Activated naive CD4-positive, alpha-beta T cell (primary cell): ENCODE measurements at places on chromosomes 3 and 15.

DNA sequence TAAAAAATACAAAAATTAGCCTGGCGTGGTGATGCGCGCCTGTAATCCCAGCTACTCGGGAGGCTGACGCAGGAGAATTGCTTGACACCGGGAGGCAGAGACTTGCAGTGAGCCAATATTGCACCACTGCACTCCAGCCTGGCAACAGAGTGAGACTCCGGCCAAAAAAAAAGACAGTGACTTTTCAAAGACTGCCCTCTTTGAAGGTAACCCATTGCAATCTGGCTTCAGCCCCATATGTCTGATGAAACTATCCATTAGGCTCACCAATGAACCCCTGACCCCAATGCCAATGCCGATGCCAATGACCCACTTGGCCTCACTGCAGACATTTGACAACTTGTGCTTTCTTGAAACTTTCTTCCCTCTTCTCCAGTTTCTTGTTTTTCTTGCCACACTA lies 54.3 kb downstream of the NCEH1 start:
- no peak for DNase-seq

DNA sequence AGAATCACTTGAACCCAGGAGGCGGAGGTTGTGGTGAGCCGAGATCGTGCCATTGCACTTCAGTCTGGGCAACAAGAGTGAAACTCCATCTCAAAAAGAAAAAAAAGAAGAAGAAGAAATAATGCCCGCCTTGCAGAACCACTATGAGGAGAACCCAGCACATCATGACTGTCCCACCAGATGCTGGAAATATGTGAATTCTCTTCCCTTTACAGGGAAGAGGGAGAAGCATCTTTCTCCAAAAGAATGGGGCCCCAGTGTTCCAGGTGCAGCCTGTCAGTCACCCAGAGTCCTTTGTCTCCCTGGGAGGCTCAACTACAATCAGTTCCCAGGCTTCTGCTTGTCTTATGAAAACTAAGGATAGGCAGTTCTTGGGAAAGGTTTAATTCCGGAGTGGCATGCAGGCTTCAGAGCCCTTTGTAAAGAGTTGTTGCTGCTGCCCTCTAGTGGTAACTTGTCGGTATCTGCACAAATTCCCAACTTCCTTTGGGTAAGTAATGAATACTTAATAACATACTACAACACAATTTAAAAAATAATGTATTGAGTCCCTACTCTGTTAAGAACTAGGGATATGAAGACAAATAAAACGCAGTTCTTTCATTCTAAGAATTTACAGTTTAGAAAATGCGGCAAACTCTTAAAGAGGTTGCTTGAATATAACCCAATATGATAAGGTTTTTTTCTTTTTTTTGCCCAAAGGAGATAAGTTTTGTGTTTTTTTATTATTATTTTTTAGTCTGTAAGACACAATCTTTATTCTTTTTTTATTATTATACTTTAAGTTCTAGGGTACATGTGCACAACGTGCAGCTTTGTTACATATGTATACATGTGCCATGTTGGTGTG lies 18.6 kb upstream of the TICRR start:
- no peak for DNase-seq

DNA sequence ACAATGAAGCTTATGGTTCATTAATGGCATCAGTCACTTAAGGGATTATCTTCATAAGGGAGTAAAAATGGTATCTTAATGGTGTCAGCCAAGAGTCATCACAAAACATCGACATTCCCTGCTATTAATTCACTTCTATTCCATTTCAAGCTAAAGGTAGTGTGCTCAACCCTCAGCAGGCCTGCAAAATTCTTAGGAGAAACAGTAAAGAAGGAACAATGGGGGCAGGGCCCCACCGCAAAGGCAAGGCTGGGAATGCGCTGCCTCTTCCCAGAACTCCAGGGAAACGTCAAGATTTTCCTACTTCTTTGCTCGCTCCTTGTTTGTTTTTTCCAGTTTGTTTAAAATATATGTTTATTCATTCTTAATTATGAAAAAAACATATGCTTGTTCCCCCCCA lies 187.3 kb upstream of the TSC22D2 start:
- DNase-seq = no peak

DNA sequence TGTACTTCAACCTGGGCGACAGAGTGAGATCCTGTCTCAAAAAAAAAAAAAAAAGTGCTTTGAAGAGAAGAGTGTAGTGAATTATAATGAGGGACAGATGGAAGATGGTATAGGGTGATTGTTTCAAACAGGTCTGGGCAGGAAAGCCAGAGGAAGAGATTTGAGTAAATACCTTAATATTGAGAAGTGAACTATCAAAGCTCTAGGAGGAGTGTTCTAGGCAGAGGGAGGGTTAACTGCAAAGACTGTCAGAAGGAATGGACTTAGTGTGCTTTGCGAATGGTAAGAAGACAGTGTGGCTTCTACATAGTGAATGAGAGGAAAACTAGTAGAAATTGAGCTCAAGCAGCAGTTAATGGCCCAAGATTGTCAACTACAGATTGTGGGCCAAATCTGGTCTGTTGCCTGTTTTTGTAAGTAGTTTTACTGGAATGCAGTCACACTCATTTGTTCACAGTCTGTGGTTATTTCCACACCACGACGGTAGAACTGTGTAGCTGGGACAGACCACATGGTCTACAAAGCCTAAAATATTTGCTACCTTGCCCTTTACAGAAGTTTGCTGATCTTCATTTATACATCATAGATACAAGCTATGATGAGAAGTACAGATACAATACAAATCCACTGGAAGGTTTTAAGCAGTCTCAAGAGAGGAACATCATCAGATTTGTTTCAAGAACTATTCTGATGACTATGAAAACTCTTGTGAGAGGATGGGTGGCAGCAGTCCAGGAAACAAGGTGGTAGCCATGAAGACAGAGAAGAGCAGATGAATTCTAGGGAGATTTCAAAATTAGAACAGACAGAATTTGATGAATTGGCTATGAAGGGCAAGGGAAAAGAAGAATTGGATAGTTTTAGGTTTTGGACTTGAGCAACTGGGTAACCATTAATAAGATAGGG lies 16.5 kb upstream of the USP50 start:
- DNase-seq = no peak

DNA sequence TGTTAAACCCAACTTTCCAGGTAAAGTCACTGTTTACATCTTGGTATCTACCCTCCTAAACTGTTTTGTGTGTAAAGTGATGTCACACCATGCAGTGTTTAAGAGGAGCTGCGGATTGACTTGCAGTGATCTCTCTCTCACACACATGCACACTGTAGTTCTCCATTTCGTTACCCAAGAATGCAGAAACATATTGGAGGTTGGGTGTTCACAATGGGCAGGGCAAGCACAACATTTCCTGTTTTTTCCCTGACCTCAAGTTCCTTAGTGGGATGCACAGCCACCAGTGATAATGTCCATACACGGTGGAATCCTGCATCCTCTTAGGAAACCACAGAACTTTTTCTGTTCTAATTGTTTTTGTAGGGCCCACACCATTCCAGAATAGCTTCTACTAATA lies 85.3 kb upstream of the CFAP20DC start:
- no peak for DNase-seq

DNA sequence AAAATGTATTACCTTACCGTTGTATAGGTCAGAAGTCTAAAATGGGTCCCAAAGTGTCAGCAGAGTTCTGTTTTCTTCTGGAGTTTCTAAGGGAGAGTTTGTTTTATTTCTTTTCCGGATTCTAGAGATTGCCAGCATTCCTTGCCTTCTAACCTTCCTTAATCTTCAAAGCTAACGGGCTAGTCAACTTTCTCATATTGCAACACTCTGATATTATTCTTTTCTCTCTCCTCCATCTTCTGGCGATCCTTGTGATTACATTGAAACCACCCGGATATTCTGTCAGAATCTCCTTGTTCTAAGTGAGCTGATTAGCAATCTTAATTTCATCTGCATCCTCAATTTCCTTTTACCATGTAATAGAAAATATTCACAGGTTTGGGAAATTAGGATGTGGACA lies 36.2 kb upstream of the AADACL2 start:
- DNase-seq = no peak

GRCh38 chr15:98795980-98796379 lies 147.6 kb downstream of the IGF1R start:
- no peak for DNase-seq

GRCh38 chr3:146052056-146052790 lies 108.8 kb downstream of the PLOD2 start:
- no peak for DNase-seq

GRCh38 chr15:74185710-74186348 lies 12.3 kb downstream of the ISLR start:
- no peak for DNase-seq

GRCh38 chr3:20575146-20575545 lies 389.1 kb upstream of the SGO1 start:
- DNase-seq = no peak

GRCh38 chr15:36156879-36157427 lies 422.5 kb upstream of the CDIN1 start:
- DNase-seq = no peak

GRCh38 chr3:2706144-2706835 lies 403.9 kb downstream of the IL5RA start:
- DNase-seq = no peak

DNA sequence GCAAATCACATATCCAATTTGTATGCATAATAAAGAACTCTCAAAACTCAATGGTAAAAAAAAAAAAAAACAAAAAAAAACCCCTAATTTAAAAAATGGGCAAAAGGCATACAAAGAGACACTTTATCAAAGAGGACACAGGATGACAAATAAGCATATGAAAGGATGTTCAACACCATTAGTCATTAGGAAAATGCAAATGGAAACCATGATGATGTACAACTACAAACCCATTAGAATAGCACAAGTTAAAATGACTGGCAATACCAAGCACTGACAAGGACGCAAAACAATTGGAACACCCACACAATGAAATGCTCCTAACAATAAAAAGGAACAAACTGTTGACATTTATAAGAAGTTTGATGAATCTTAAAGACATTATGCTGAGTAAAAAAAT lies 63.4 kb upstream of the ADAMTS17 start:
- DNase-seq = no peak

- DNase-seq = no peak
These were observed 40.6 kb downstream of the TPRA1 start for GRCh38 chr3:127549826-127550467.

GRCh38 chr3:169305460-169305859 lies 358.1 kb downstream of the MECOM start:
- DNase-seq = no peak

GRCh38 chr3:153820035-153820434 lies 301.2 kb upstream of the ARHGEF26 start:
- no peak for DNase-seq

GRCh38 chr15:88382482-88382983 lies 84.7 kb downstream of the MRPL46 start:
- no peak for DNase-seq

DNA sequence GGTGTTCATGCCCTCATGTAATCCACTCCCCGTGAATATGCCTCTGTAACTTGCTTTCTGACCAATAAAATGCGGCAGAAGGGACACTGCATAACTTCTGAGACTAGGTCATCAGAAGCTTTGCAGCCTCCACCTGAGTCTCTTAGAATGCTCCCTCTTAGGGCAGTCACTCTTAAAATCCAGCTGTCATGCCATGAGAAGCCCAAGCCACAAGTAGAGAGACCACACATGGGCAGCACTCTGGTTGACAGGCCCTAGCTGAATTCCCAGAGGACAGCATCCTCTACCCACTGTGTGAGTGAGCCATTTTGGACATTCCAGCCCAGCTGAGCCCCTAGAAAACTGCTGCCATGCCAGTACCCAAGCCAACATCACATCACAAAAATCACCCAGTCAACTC lies 41.4 kb downstream of the SCAPER start:
- no peak for DNase-seq

- no peak for DNase-seq
These were observed 11.1 kb upstream of the MBNL1 start for GRCh38 chr3:152257563-152258035.

- DNase-seq = no peak
These were observed 140.4 kb upstream of the ABI3BP start for GRCh38 chr3:101133652-101134051.

DNA sequence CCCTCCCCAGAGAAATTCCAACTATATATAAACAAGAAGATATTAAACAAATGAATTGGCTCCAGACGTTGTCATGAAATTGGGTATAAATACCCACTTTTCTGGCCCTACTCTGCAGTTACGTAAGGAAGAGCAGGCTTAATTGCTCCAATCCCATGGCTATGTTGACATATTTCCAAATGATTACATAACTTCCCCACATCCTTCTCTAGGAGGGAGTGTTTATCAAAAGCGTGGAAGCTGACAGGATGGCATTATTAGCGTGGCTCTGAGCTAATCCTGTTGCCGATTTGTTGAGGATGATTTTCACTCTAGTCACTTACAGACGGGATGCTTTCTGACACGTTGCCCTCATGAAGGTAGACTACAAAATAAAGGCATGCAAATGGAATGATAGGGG lies 347.5 kb upstream of the TMCO5A start:
- DNase-seq = no peak

GRCh38 chr15:74631935-74632560 lies 16.4 kb downstream of the CLK3 start:
- DNase-seq = peak; percentile 49

DNA sequence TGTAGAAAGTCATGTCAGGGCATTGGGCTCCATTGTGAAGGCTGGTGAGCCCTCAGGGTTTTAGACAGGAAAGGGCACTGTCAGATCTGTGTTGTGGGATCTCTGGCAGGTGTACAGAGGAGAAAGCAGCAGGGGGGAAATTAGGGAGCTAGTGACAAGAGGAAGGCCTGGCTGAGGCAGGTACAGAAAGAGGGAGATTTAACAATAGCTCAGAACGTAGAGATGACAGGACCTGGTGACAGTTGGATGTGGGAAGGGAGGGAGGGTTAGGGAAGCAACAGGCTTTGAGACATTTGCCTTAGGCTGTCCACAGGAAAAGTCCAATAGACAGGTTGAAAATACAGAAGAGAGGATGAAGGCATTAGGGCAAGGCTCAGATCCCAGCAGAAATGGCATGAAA lies 288.1 kb downstream of the EPHB1 start:
- no peak for DNase-seq

- no peak for DNase-seq
These were observed 112.2 kb upstream of the RBMS3 start for GRCh38 chr3:29168696-29169095.

- DNase-seq = no peak
These were observed 371.2 kb upstream of the RARB start for GRCh38 chr3:25056803-25057351.
